ENCODE measurements at places on chromosomes 6 and 20.

- DNase-seq = no peak
Measured at GRCh38 chr6:81621816-81622395, 130.6 kb downstream of the TENT5A start.

GRCh38 chr6:4358414-4359107 is 223.2 kb upstream of the ECI2 start:
- peak; percentile 100 for DNase-seq

- no peak for DNase-seq
Measured at GRCh38 chr6:47529734-47530133, 52.1 kb downstream of the CD2AP start.

DNA sequence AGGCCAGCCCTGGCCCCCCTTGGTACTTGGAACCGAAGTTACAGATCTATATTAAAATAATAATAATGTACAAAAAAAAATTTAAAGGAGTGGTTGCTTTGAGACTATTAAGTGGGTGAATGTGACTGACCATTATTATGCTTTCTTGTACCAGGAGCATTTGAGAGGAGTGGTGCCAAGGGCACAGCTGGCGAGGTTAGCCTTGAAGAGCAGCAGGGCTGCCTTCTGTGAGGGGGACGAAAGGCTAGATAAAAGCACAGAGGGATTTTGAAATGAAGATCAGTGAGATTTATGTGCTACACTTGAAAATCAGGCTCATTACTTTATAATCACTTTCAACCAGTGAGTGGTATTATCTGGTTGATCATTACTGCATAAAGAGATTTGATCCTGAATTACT is 48.6 kb downstream of the FIG4 start:
- DNase-seq = no peak

DNA sequence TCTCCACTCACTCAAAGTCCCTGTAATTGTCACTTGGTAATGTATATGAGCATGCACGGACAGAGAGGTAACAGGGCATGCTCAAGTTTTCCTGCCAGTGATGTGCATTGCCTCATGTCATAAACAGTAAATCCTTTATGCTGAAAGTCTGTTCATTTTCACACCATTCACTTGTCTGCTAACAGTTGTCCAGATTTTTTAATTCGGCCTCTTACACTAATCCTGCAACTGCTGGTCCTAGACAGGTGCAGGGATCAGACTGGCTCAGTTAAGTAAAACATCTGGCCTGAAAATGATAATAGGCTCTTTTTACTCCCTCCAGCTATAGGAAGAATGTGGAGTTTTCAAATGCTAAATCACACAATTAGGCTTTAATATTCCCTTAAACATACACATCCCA is 185.4 kb upstream of the VGLL2 start:
- DNase-seq = no peak

- DNase-seq = no peak
Measured at GRCh38 chr6:78157606-78158005, 504.8 kb downstream of the MEI4 start.

- DNase-seq = no peak
Measured at GRCh38 chr6:44224029-44224964, 902 bp downstream of the SLC29A1 start.

DNA sequence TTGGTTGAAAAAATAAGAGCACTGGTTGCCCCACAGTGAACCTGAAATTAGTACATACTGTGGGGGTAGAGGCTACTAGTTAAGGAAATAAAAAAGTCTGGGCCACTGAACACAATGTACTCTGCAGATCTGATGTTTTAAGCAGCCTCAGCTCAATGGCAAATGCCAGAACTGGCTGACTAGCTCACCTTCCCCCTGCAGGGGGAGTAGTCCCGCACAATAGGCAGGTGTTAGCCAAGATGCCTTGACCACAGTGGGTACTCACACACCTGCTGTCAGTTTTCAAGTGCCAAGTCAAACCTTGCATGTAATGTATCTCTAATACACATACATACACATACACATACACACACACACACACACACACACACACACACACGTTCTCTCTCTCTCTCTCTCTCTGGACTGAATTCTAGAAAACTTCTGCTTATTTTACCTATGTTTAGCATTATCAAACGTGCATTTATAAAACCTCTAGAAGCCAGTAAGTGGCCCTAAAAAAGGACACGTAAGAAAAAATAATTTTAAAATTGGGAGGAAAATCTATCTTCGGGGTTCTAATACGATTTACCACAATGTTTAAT is 36.1 kb downstream of the GMDS start:
- DNase-seq = no peak

GRCh38 chr6:39114388-39114703 is 640 bp downstream of the SAYSD1 start:
- DNase-seq = no peak

GRCh38 chr20:39213476-39214145 is 251.5 kb downstream of the DHX35 start:
- no peak for DNase-seq

GRCh38 chr6:105994118-105994590 is 92.0 kb upstream of the PRDM1 start:
- no peak for DNase-seq

- no peak for DNase-seq
Measured at GRCh38 chr20:50126662-50127061, 13.7 kb upstream of the UBE2V1 start.

DNA sequence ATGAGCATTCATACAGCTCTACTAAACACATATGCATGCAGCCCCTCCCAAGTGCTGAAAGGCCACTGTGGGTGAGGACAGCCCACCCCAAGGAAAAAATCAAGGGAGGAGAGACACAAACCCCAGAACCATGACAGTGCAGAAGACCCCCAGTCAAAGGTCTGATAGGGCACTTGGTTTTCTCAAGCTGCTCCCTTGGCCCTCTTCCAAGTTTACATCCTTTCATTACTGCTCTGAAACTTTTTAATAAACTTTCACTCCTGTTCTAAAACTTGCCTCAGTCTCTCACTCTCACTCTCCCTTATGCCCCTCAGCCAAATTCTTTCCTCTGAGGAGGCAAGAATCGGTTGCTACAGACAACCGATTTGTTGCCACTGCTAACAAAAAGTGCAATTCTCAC is 24.9 kb downstream of the IPCEF1 start:
- DNase-seq = no peak

DNA sequence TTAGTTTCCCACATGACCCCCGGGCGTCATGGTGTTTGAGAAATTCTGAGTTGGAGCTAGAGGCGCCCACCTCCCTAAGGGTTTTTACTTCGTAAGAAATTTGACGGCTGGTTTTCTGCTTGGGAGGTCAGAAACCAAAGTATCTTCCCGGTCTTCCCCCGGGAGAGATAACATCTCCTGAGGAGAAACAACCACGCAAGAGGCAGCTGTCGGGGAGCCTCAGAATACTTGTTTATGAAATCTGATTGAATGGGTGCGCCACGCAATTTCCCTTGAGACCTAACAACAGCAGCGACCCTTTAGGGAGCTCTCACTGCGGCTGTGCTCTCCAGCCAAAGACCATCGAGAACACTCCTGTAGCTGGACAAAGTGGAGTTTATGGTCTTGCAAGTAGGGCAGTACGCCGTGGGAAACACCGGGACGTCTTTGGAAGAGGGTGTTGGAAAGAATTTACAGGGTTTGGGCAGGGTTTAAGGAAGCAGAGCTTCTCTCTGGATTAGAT is 608 bp upstream of the EIF2S2 start:
- no peak for DNase-seq

- peak; percentile 4 for DNase-seq
Measured at GRCh38 chr6:105449756-105450390, 47.0 kb upstream of the PREP start.

DNA sequence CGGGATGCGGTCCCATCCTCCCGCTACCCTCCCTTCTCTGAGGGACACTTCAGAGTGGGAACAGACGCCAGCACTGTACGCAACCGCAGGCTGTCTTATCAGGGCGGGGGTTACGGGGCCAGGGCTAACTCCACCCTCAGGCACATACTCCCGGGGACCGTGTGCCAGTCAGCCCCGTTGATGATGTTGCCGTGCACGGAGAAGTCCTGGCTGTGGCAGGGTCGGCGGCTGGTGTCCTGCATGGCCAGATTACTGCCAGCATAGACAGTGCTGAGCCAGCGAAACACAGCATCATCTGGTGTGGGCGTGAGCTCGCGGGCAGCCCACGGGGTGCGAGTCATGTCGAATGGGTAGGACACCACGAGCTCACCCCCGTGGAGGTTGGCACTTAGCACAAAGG is 5.0 kb downstream of the CPXM1 start:
- no peak for DNase-seq

GRCh38 chr20:4469910-4470309 is 251.8 kb upstream of the PRND start:
- no peak for DNase-seq

DNA sequence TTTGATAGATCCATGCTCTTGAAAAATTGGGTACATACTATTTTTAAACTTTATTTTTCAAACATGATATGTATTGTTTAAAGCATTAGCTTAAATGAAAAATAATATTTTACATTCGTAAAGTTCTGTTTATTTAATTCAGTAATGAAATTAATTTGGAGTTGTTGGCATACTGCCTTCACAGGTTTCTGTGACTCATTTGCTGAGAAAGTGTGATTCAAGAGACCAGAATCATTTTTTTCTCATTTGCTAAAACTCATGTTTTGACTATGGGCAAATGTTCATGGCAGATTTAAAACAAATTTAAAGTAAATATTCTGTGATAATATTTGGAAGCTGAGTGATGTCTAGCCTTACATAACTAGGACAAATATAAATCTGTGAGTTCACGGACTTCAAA is 230.4 kb downstream of the BCKDHB start:
- DNase-seq = no peak

- no peak for DNase-seq
Measured at GRCh38 chr6:131636880-131637792, at the start of gene ENPP3. ENPP3 (plus strand) TSS chr6:131637302; CDS start chr6:131637385, 83 bp downstream.

DNA sequence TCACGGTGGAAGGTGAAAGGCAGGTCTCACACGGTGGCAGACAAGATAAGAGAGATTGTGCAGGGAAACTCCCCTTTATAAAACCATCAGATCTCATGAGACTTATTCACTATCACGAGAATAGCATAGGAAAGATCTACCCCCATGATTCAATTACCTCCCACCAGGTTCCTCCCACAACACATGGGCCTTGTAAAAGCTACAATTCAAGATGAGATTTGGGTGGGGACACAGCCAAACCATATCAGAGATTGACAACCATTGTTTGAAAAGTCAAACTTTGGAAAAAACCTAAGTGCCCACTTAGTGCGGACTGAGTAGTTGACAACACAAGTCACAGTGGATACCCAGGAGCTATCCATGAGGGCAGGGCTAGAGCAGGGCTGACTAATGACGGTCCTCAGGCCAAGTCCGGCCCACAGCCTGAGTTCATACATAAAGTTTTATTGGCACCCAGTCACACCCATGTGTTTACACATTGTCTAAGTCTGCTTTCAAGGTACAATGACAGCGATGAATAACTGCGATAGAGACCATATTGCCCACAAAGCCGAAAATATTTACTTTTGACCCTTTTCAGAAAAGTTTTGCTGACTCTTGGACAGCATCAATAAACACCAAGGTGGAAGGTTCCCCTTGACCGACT is 33.8 kb upstream of the PMEPA1 start:
- DNase-seq = peak; percentile 8

DNA sequence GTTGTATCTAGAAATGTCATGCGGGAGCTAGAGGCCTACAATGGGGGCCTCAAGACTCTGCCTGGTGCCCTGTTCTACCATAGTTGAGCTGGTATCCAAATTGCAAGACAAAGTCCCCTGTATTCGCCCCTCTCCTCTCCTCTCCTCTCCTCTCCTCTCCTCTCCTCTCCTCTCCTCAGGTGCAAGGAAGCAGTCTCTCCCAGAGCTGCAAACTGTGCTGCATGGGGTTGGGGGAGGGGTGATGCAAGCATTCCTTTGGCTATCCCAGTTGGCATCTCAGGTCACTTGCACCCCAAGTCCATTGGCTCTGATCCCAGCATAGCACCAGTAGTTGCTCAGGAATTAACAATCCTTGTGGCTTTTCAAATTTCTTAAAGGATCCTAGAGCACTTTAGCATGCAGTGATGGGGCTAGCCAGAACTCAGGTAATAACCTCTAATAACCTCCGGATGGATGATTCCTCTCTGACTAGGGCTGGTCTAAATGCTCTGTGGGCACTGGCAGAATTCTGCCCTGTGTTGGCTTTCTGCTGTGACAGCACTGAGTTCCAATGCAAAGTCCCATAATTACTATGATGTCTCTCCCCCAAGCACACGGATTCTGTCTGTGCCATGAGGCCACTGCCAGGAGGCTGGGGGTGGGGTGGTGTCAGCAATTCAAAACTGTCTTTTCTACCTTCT is 35.3 kb downstream of the TAF11 start:
- DNase-seq = no peak

DNA sequence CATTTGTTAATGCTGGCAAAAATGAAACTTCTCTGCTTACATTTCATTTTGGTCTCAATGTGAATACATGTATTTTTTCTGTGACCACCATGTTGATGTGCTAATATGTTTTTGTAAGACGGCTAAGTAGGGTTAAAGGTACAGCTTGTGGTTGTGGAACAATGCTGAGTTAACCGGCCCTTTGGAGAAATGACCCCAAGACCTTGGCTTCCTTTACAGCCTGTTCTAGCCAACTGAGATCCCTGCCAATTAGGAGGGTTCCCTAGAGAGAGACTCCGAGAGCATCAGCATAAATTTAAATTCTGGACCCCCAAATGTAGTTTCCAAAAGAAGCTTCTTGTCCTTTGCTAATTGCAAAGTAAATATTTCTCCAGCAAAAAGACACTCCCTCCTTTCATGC is 44.4 kb downstream of the RSPO3 start:
- DNase-seq = no peak

- DNase-seq = peak; percentile 76
Measured at GRCh38 chr6:26234421-26235301, 130.3 kb upstream of the BTN3A2 start.

DNA sequence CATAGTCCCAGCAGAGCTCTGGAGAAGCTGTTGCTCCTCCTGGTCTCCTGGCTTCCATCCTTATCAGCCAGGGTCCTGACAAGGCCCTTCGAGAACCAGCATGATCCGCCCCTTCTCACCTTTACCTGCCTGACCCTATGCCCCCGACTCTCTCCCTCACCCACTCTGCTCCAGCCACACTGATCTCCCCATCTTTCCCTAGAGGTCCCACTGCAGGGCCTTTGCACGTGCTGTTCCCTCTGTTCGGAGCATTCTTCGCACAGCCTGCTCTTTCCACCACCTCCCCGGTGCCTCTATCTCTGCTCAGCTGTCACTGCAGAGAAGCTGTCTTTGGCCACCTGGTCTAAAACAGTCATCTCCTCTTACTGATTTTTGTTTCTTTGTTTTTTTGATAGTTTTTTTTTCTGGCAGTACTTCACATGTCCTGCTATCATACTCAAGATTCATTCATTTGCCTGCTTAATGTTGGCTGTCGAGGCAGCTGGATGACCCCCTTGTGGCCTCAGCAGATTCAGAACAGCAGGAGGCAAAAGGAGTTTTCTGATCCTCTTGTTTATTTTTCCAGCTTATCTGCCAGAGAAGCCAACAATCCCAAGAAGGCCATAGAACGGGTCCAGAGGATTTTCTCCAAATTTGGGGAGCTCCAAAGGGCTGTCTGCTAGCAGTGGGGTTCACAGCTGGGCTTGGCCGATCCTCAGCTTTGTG is 1.6 kb upstream of the PTGIS start:
- DNase-seq = no peak

DNA sequence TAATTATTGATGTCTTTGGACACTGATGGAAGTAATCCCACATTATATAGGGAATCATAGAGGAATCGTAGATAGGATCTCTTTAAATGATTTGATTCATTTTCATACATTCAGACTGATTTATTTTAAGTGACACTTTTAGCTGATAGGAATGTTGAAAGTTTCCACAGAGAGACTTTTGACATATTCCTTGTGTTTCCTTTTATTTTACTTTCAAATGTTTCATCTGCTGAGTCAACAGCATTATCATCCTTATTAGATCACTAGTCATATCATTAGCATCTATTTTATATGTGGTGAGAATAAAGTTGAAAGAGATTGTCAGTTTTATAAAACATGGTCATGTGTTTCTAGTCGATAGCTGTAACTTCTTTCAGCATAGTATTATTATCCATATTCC is 13.4 kb downstream of the DCBLD1 start:
- no peak for DNase-seq

Measured in RCC 7860 (cell line).